HT1080 (cell line): ENCODE measurements at places on chromosomes 12 and 14. TPM values are rescaled to one million over a fixed set of nuclear protein-coding genes. Genes with fewer than 3 reads are reported as not detected.
A peak's percentile ranks its signal among the peaks of the same experiment; 100 is the strongest.

Gene CCDC88C
- total RNA-seq = 13.2 and 15.2 TPM in 2 replicates

GRCh38 chr14:52898496-52898895, 52.4 kb downstream of the FERMT2 start:
- DNase-seq = no peak

Gene SLC17A8
- not detected in 2 replicates for total RNA-seq

Gene ZC2HC1C
- 1.4 TPM in 1 of 2 replicates, not detected in the other for total RNA-seq

- DNase-seq = no peak
Observed at GRCh38 chr12:54472494-54473262, 724 bp downstream of the GTSF1 start.

Gene COA8
- total RNA-seq = 24.0 and 50.6 TPM in 2 replicates

Gene KANSL2
- total RNA-seq = 54.1 and 55.0 TPM in 2 replicates

DNA sequence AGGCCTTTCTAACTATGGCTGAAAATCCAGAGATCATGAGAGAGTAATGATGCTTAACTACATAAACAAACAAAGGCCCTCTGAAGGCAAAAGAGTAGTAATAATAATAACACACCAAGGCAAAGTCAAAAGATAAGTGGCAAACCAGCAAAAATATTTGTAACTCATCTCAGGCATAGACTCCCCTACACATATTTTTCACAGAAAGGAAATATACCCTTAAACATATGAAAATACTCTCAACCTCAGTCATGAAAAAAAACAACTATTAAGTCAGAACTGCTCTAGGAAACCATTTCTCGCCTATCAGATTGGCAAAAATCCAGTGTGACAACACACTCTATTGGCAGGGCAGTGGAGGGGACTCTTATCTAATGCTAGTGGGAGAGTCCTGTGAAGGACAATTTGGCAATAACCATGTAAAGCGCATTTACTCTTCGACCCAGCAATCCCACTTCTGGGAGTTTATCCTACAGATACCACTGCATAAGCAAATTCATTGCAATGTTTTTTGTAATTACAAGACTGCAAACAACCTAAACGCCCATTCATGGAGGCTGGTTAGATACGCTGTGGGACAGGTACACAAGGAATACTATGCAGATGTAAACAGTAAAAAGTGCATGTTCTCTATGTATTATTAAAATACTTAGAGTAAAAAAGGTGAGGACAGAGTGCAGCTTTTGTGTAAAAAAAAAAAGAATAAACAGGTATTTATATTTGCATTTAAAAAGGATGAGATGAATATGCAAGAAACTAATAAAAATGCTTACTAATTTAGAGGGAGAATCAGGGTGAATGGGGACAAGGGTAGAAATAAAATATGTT, 26.0 kb upstream of the IL22 start:
- no peak for DNase-seq

DNA sequence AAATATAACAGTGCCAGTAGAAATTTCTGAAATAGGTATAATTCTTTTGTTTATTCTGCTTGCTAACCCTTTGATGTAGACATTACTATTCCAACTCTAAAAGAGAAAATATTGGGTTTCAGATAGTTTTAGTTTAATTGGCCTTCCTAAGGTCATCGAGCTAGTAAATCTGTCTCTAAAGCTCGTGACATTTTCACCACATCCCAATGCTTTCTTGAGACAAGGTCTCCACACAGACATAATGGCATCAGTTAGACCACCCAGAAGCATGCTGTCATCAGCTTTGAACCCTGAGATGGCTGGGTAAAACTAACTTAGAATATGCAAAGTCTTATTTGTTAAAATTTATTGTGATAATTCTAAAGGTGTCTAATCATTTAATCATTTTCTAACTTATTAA, 52.0 kb downstream of the PIK3C2G start:
- no peak for DNase-seq

GRCh38 chr14:51653079-51653774, 1.5 kb downstream of the FRMD6 start:
- DNase-seq = peak; percentile 79

Gene EML1
- 4.6 and 8.1 TPM in 2 replicates for total RNA-seq

GRCh38 chr14:59037086-59037485, 151.4 kb upstream of the DAAM1 start:
- no peak for DNase-seq

DNA sequence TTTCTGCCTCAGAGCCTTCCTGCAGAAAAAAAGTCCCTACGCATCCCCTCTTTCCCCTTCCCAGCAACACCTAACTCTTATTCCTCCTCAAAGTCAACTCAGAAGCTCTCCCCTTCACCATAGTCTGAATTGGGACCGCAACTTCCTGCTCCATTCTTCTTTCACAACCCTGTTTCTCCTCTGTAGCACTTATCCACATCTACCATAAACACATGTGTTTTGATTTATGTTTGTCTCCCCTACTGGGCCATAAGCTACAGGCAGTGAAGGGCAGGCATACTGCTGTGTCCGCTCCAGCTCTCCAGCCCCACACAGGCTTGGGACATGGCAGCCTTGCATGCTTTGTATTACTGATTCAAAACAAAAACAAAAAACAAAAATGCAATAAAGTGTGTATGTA, 5.9 kb downstream of the SDR9C7 start:
- no peak for DNase-seq

GRCh38 chr14:91177073-91178034, 63.5 kb downstream of the DGLUCY start:
- peak; percentile 83 for DNase-seq

DNA sequence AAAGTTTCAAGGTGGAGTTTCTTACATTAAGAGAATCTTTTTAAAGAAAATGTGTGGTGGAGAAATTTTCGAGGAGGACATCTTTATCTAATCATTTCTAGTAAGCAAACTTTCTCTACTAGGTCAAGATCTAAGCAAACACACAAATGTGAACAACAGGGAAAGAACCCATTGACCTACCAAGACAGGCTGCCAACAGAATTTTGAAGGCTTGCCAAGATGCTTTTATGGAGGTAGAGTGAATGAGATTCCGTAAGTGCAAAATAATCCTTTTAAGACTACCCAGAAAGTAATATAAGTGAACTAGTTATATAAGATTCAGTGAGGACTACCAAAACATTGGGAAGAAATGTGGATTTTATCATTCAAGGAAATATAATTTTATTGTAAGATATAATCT, 357.1 kb upstream of the PDE3A start:
- no peak for DNase-seq

DNA sequence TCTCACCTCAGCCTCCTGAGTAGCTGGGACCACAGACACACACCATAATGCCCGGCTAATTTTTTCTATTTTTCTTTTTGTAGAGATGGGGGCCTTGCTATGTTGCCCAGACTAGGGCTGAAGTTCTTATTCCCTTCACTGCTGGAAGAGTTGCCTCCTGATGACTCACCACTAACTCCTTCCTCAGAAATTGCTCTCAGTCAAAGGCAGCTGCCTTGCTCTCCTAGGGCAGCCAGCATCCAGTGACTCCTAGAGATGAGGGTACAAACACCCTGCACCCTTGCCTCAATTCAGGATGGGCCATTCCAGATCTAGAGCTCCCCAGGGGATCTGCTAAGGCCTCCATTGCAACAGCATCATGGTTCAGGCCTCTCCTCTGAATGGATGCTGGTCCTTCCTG, 54.0 kb upstream of the RASSF8 start:
- DNase-seq = peak; percentile 24

DNA sequence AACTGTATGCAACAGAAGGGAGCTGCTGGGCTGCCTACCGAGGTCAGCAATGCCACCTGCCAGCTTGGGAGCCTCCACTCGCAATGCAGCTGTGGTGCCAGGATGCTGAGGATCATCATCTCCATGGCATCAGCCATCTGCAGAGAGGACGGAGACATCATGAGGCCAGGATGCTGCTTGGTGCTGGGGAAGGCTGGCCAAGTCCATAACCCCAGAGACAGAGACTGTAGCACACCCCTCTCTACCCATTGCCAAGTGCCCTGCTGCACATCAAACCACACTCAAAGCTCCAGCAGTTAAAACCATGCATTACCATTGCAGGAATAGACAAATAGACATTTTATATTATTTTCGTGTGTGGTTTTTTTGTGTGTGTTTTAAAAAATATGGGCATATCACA, 43.5 kb downstream of the SVOP start:
- no peak for DNase-seq
